ENCODE measurements at places on chromosomes 6 and 20.

GRCh38 chr20:8853805-8854338 lies 215.0 kb upstream of the PLCB4 start:
- no peak for DNase-seq

DNA sequence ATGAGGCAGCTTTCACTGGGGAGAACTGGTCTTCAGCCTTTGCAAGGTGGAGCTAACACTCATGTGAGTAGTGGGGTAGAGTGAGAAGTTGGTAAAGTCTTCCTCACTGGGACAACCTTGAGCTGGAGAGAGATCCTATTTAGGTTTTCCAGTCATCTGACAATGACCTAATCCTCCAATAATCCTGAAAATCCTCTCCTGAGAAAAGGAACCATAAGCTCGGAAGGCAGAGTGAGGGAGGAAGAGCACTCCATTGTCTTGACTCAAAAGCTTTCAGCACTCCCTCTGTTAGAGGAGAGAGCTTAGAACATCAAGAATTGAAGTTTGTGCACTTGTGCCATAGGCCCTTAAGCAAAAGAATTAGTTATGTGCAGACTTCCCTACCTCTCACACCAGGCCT lies 77.8 kb downstream of the TRAM2 start:
- DNase-seq: no peak

GRCh38 chr6:50843842-50844241 lies 25.2 kb downstream of the TFAP2B start:
- DNase-seq: no peak

DNA sequence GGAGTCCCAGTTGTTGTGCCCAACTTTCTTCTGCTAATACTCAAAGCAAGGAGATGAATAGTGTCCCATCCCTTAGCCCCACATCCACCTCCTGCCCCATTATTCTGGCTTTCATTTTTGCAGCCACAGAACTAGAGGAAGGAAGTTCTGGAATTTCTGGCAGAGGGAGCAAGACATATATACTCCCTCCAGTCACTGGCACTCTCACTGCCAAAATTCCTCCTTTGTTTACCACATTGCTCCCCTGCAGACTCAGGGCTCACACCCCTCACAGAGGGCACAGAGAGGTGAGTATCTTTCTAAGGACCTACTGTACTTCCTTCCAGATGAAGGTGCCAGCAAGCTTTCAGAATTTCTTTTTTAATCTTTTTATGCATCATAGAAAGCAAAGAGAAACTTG lies 168.0 kb upstream of the ID4 start:
- no peak for DNase-seq

DNA sequence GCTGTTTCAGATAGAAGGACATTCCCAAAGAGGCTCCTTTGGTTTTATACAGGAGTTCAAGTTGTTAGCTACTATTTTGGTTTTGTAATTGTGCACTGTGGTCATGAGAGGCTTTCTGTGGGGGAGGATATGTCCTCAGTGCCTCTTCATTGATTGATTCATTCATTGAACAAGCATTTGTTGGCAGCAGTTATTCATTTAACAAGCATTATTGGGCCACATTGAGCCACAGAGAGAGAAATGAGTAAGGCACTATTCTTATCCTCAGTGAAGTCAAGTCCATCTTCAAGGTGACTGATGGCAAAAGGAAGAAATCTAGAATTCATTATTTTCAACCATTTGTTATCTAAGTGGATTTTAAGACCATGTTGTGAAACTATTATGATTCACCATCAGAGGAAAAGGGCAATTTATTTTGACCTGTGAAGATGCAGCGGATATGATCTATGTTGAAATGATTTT lies 697.2 kb upstream of the CITED2 start:
- DNase-seq: no peak

DNA sequence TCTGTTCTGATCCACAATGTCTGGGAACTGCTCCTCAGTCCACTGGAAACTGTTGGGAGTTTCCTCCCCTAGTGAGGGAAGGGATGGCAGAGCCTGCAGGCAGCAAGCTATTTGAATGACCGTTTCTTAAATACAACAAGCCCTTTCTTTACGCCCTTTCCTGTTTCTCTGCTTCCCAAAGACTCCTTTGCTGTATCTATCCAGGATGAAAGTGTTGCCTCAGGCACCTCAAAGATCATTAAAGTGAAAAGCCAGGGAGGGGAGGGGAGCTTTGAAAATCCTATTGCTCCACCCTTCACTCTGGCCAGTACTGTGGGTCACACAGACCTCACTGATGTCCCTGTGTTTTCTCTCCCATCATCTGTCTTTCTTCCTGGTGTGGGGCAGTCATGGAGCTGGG lies 213.1 kb downstream of the RNF144B start:
- DNase-seq: no peak

DNA sequence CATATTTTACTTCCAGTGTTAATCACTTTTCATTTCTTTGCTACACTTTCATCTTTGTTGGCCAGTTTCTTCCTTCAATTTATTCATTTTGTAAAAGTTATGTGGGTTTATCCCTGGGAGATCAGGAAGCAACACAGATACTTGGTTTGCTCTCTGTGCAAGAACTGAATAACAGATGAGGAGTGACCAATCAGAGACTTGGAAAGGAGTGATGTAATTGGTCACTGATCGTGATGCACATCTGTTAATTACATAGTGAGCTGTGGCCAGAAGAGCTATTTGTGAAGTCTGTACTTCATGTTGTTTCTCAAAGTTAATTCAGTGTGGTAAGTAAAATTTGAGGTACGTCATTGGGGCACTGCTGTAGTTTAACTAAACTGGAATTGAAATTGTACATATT lies 21.3 kb downstream of the ANKRD6 start:
- no peak for DNase-seq

- no peak for DNase-seq
Measured at GRCh38 chr6:71621918-71622519, 264.3 kb upstream of the RIMS1 start.

- DNase-seq: peak; percentile 12
Measured at GRCh38 chr6:32462609-32463008, 22.9 kb downstream of the HLA-DRA start.

DNA sequence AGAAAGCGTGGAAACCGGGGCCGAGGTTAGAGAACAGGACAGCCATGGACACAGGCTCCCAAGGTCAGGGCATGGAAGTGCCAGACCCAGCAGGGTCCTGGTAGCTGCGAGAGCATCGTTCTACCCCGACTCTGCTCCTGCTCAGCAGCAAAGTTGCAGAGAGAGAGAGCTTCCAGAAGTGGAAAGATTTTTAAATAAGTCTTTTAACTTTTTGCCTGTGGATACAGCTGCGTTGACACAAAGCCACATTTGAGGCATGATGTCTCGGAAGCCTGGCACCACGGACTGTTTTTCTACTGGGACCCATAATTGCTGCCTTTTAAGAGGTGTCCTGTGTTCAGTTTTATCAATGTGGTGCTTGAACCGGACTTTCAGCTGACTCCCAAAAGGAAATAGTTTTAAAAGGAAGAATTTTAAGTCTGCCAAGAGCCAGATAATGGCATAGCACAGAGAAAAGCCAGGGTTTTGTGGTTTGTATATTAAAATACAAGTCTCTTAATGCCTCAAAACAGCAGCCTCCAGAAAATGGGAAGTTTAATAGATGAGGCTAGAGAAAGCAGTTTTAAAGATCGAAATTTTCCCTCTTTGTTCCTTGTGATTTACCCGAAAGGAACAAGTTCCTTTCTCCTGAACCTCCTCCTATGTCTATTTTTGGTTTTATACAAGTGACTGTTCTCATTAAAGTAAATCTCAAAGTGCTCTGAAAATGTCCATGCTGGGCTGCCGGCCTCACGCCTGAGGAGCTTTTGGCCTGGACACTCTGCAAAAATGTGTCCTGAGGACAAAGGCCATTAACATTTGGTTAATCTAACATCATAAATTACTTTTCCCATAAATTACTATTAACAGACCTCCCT lies 91.5 kb downstream of the RIN2 start:
- no peak for DNase-seq

DNA sequence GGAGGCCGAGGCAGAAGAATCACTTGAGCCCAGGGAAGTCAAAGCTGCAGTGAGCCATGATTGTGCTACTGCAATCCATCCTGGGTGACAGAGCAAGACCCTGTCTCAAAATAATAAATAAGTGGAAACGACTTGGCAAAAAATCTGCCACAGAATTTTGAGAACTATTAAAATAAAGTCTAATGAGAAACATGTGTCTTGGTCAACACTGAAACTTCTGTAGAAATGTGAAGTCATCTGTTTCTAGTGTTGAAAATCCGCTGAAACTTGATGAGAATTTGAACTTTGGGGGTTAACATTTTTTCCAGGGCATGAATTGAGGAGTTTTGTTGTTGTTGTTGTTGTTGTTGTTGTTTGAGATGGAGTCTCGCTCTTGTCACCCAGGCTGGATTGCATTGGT lies 29.0 kb upstream of the BCLAF1 start:
- DNase-seq: no peak

DNA sequence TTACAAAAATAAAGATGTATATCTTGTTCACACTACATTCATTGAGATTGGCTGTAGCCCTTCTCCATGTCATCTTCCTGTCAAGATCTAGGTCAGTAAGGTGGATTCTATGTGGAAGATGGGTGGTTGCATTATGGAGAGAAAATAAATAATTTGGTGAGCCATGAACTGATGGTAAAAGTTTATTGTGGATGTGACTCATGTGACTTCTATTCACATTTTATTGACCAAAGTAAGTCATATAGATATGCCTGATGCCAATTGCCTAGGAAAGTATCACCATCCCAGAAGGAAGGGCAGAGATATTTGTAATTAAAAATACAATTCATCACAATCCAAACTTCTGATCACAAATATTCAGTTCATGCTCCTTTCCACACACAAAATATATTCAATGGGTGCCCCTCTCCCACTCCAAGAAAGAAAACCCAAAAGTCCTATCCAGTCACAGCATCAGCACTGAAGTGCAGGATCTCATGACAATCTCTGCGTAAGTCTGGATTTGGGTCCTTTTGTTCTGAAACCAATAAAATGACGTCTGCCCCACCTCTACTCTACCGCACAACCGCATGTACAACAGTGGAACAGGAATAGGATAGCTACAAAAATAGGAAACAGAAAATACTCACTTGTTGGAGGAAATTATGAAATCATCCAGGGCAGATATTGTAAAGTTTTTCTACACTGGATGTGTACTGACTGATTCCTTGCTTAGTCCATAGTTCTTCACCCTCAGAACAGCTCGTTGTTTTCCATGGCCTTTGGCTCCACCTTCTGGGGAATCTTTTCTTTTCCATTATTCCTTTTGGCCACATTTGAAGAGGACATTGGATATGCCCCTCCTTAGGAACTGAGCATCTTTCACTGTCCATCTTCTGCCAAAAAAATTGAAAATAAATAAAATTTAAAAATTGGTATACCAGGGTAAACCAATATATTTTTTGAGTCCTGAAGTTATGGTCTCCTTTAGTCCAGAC lies 16.1 kb upstream of the SLC17A3 start:
- no peak for DNase-seq

- no peak for DNase-seq
Measured at GRCh38 chr20:15838466-15838865, 734.8 kb downstream of the KIF16B start.

DNA sequence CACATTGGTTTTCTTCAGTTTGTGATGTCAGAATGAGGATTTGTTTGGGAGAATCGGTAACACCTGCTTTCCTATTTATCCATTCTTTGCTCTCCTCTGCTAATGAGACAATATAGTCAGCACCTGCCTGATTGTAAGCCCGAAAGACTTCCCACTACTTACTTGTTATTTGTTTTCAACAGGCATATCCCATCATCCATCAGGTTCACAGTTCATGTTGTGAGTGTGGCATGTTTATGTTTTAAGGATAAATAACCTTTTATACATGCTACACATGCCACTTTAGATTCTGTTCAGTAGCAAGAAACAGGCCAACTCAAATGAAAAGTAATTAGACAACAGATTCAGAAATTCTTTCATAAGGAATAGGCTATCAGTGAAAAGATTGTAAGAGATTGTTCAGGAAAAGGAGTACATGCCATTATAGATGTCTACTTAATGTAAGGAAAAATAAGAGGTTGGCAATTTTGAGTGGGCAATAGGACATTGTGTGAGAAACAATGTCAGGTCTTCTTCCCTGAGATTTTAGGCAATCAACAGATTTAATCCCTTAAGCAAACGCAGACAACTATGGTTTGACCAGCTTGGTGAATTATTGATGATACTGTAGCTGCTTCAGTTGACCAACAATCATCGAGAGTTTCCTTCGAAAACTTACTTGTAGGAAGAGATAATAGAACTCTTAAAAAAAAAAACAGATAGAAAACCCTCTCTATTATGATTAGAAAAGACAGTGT lies 7.9 kb upstream of the GPRC6A start:
- no peak for DNase-seq

GRCh38 chr6:8193541-8193940 lies 91.2 kb upstream of the EEF1E1 start:
- DNase-seq: no peak

GRCh38 chr6:169964486-169965180 lies 213.2 kb downstream of the ERMARD start:
- DNase-seq: no peak

GRCh38 chr20:33604991-33605370 lies 57.1 kb upstream of the C20orf144 start:
- no peak for DNase-seq

DNA sequence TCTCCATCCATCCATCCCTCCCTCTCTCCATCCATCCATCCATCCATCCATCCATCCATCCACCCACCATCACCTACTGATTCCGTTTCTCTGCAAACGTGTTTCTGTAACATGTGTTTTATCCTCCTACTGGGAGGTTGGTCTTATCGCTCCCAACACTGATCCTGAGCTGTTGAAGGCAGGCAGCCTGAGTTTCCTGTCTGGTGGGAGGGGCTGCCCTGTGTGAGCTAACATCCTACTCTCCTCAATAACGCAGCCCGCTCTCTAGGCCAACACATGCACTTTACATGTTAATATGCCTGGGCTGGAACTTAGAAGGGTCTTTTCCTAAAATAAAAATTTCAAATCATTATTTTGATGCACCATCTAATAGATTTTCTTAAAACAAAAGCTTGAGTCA lies 126.5 kb downstream of the WDR27 start:
- no peak for DNase-seq

DNA sequence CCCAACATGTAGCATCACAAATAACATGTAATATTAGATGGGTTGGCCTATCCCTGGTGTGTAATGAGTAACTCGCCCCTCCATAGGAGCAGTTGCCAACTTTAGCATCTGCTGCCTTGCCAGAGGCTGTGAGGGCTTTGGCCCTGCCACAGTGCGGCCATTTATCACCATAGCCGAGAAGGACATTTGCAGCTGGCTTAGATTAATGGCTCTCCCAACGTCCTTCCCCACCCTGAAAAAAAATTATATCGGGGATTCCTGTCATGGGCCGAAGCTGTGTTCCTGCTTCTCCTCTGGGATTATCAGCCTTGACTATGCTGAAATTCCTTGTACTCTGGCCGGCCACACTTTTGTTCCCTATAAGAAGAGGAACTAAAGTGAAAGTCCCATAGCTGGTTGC lies 7.6 kb upstream of the ADIG start:
- DNase-seq: no peak
